ENCODE measurements at places on chromosomes 16 and 17. TPM values are rescaled to one million over a fixed set of nuclear protein-coding genes. Genes with fewer than 3 reads are reported as not detected.

Gene KCNH4
- total RNA-seq = not detected

Gene CFAP119
- total RNA-seq = 0.77 TPM

Gene CA5A
- not detected for total RNA-seq

Gene NPIPB4
- total RNA-seq = 18.2 TPM

Gene PRKCA
- total RNA-seq = 34.0 TPM

Gene PLA2G10
- total RNA-seq = not detected

Gene CCL17
- not detected for total RNA-seq

Gene TMEM101
- total RNA-seq = 107 TPM

Gene ASPA
- total RNA-seq = 4.6 TPM

Gene PPP1R27
- total RNA-seq = under 0.01 TPM

Gene TEKT5
- 0.26 TPM for total RNA-seq

Gene NRN1L
- total RNA-seq = 0.17 TPM

Gene GLIS2
- 2.6 TPM for total RNA-seq

Gene GRIN2C
- 0.50 TPM for total RNA-seq

Gene TMIGD1
- total RNA-seq = not detected

Gene GFAP
- total RNA-seq = 1.3 TPM

Gene ESRP2
- total RNA-seq = 0.17 TPM

All from fibroblast of lung (primary cell).